A549 treated with DMSO at 1 μM for 4 hours (cell line): ENCODE measurements at places on chromosomes 5 and 9. TPM values are rescaled to one million over a fixed set of nuclear protein-coding genes. Genes with fewer than 3 reads are reported as not detected.

ARHGEF37 gene
- 0.73 to 1.3 TPM (median 0.89 TPM) in 5 replicates for total RNA-seq

TCF7 gene
- total RNA-seq = 17.0 to 20.7 TPM (median 17.1 TPM) in 5 replicates

DPH7 gene
- 24.3 to 29.5 TPM (median 27.4 TPM) in 5 replicates for total RNA-seq

GADD45G gene
- 0.19 to 0.30 TPM (median 0.24 TPM) in 4 of 5 replicates, not detected in the other for total RNA-seq

MLLT3 gene
- total RNA-seq = 14.1 to 19.3 TPM (median 16.5 TPM) in 5 replicates

LTC4S gene
- total RNA-seq = 0.26 to 0.34 TPM in 2 of 5 replicates, not detected in the others

APBA1 gene
- 0.17 to 0.47 TPM (median 0.27 TPM) in 5 replicates for total RNA-seq

SLC34A1 gene
- 0.04 TPM in 1 of 5 replicates, not detected in the others for total RNA-seq

PCBD2 gene
- 10.1 to 13.4 TPM (median 10.7 TPM) in 5 replicates for total RNA-seq

POC5 gene
- total RNA-seq = 10.3 to 13.8 TPM (median 11.9 TPM) in 5 replicates

CDO1 gene
- total RNA-seq = not detected in 5 replicates

GABRB2 gene
- not detected in 5 replicates for total RNA-seq

CD14 gene
- 3.6 to 4.4 TPM (median 4.0 TPM) in 5 replicates for total RNA-seq

PAPPA gene
- 27.7 to 47.1 TPM (median 38.6 TPM) in 5 replicates for total RNA-seq

RNF208 gene
- total RNA-seq = 1.2 to 2.7 TPM (median 1.8 TPM) in 5 replicates
